Activated T-helper 1 cell treated with Interleukin-2 at 50 U/mL for 16 hours (primary cell): ENCODE measurements at places on chromosomes 4 and X.

DNA sequence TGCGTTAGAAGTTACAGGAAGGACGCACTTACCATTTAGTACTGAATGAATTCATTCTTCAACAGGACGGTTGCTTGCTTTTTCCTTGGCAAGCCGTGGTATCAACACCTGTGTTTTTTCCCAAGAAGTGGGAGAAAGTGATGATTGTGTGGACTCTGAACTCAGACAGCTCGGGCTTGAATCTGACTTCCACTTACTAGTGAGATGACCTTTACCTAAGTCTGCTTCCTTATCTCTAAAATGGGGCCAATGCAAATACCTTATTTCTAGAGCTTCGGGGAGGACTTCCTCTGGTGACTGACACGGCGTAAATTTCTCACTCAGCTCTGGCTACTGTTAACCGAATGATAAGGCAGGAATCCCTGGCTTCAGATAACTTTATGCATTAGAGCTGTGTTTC, 146.8 kb upstream of the RBPJ start:
- no peak for DNase-seq

GRCh38 chrX:106698693-106699092, 27.8 kb upstream of the RNF128 start:
- DNase-seq, result no peak

DNA sequence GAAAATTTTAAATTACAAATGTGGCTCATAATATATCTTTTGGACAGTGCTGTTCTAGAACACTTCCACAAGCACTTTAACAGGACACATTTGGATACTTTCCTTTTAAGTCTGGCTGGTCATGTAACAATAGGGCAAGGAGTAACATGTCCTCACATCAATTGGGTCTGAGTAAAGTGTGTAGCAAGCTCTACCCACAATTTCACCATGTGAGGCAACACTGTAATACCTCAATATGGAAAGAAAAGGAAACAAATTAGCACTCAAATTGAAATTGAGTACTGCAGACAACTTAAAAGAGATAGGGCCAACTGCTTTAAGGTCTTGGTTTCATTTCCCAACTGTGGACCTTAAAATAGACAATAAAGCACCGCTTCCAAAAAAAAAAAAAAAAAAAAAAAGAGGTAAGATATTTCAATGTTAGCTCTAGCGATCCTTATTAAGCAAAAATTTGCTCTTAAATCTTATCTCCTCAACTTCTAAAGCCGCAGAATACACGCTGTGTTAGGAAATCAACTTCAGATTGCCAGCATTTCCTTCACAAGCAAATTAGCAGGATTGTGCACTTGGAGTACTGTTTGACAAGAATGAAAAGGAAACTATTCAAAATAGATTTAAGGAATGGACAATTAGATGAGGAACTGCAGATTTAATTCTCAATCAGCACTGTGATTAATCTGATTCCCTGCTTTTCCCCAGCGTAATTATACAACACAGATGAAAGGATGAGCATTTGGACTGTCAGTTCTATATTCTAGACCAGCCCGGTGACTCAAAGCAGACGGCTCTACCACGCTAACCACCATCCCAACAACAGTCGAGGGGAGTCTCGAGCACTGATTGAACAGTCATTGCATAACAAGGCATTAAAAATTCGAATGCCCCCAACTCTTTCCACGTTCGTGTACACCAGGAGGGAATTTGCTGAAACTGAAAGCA, 1.6 kb downstream of the CASK start:
- DNase-seq, result no peak

- DNase-seq, result no peak
These were observed 28.3 kb upstream of the SERTM2 start for GRCh38 chrX:111483135-111483534.

DNA sequence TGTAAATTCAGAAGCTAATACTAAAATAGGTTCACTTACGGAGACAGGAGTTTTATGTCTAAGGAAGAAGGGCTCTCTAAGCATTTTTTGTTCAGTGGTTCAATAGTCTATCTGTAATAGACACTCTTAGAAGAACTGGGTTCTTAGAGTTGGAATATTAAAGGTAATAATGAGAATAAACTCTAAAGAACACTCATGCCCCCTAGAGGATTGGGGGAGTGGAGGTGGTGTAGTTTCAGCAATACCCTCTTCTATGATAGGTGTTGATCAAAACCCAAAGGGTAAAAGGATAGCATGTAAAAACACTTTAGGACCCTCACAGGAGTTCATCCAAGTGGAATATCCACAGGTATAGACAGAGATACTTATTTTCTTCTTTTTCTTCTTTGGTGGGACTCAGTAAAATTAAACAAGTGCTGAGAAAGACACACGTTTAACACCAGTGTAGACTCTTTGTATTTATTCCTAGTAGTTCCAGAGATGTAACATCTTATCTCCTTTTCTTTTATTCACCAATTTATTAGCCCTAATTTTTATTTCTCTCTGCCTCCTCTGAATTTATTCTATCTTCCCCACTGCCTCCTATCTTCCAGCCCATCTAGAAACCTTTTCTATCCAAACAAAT, 25.7 kb upstream of the MND1 start:
- DNase-seq, result no peak

DNA sequence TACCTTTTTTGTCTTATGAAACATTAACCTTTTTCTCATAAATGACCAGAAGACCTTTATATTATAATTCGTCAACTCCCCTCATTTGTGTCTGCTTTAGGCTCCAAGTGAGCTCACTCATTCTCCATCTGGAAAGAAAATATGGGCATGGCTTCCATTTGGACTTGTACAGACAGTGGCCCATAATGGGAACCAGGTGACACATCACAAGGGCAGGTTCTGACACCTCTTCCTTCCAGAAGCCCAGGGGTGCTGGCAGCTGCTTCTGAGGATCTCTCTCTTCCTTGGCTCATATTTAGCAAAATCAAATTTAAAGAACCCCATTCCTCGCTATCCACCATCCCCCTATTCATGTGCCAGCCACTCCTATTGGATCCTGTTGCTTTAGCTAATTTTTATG, 69.6 kb downstream of the CD38 start:
- no peak for DNase-seq

- no peak for DNase-seq
These were observed 31.6 kb downstream of the CDKL5 start for GRCh38 chrX:18457000-18457399.

DNA sequence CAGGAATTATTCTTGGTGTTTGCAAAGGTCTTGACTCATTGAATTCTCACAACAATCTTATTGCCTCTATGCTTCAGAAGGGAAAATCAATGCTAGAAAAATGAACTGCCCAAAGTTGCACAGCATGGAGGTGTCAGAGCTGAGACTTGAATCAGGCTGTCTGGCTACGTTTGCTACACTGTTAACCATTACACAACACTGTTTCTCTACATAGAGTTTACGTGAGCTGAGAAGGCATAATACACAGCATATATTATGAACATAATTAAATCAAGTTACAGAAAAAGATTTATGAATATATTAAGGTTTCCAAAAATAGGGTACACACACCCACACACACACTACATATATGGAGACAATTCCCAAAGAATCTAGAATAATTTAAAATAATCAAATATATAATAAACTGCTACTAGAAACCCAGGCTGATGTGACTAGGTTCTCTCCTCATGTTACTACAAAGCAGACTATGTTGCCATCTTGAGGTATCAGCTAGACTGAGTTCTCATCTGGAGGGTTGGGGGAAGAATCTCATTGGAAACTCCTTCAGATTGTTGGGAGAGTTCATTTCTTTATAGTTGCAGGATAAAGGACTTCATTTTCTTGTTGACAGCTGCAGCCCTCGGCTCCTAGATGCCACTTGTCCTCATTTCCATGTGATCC, 1270.5 kb downstream of the ARAP2 start:
- no peak for DNase-seq

- no peak for DNase-seq
These were observed 182.9 kb upstream of the NHS start for GRCh38 chrX:17192106-17192505.

DNA sequence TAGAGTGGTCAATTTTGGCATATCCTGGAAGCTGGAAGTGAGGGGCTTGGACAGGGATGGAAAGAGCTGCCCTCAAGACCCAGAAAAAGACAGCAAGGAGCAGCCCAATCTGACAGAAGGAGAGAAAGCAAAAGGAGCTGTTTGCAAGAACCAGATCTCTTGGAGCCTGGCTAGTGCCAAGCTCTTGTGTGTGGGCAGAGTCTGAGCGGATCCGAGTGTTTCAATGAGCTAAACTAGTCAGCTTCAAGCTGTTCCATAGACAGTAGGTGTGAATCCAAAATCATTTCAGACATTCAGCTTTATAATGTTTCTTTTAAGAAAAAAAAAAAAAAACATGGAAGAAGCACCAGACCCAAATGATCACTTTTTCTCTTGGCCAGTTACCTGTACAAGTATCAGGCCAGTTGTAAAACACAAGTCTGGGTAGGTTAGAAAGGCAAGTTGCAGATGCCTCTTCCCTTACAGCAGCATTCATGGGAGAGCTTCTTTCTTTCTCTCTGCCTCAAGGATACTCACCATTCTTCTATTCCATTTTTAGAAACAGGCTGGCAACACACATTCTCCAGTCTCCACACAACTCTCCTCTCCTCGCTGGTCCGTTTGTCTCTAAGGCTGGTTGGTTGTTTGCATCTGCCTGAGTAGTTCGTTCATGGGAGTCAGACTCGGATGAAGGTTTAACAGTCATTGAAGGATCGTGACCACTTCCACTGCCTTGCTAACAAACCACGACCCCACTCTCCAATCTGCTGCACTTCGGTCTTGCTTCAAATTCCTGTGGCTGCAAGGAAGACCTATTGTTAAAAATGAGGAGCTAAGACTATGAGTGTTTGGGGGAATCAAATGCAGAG, 105.2 kb upstream of the GATB start:
- no peak for DNase-seq

GRCh38 chr4:52202251-52202779, 151.2 kb downstream of the SPATA18 start:
- no peak for DNase-seq

- DNase-seq, result no peak
These were observed at the start of gene LPAR4 for GRCh38 chrX:78747489-78747888. TSS of gene LPAR4 (plus strand) at chrX:78747720. CDS start at chrX:78754870, 7,150 bp downstream.

GRCh38 chr4:8163436-8164193, 5.0 kb upstream of the ABLIM2 start:
- no peak for DNase-seq

DNA sequence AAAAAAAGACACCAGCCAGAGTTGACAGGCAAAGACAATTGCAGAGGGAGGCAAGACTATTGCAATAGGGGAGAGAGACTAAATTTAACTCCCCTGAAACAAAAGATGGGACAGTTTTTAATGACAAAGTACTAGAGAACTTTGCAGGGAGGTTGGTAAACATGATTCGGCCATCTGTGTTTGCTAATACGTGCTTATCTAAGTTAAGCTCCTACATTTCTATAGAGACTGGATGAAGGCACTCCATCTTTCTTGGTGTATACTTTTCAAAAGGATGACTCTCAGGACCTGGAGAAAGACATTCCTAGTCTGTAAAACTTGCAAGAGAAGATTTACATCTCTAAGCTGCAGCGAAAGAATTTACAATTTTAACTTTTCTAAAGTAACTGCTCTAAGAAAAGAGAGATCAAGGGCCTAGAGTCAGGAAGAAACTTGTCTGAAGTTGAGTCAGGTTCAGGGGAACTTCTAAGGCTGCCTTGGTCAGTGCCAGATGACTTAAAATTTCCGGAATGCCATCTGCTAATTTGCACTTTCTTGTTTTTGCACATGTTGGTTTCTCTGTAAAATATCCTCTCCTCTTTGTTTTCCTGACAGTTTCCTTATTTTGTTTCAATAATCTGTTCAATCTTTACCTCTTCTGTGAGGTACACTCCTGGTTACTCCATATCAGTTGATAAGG, 10.6 kb downstream of the ADAM29 start:
- DNase-seq, result no peak
